LNCaP clone FGC (cell line): ENCODE measurements at places on chromosomes 13 and 19.
A peak's percentile ranks its signal among the peaks of the same experiment; 100 is the strongest.

DNA sequence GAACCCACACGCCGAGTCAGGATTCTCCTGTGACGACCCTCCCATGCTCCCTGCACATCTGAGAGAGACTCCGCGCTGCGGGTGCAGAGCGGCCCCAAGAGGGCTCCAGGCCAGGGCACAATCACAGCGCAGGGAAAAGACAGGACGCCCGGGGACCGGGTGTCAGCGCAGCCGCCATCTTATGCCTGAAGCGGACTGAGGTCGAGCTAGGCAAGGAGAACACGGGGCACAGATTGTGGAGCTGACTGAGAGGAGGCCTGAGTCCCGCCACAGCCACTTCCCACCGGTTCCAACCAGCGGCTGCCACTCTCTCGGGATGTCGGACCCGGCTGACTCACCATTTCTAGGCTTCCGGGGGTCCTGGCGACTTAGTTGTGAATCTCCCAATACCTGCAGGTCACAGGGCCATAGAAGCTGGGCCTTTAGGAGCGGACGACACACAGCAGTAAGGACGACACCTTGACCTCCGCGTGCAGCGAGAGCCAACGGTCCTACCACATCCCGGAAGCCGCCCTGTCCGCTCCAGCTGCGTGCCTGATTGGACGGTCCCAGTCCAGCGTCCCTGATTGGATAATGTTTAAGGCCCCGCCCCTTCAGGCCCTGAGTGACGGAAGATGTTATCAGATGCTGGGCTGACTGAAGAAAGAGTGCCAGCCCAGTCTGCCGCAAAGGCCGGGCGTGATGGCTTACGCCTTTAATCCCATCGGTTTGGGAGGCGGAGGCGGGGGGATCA lies at the start of gene ZNF728:
Gene ZNF728 (minus strand): TSS at position 487 of the 733 bp plus-strand sequence. CDS start 146 bp downstream, at position 341.
- peak; percentile 50 for DNase-seq

DNA sequence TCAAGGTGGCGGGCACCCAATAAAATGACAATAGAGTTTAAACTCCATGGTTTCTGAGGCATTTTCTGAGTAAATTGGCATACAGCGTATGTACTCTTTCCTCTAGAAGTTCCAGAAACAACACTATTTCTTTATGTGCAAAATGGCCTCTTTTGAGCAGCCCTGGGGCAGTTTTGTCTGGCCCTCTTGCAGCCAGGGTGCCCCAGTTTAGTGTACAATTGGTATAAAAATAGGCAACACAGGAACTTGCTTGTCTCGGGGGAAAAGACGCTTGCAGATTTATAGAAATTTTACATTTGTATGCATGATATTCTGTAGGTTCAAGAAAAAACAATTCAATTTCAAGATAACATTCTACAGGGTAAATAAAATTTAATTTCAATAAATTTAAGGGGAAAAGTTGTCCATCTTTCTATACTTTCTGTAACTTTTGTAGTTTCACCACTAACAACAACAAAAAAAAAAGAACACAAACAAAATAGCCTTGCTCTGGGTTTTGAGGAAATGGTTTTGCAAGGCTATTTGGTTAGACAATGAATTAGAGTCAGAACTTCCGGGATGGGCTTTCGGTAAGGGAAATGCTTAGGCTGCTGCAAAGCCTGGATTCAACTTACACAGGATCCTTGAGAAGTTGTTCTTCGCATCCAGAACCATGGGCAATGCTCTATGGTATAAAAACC lies 45.3 kb downstream of the LRCH1 start:
- DNase-seq = no peak

- no peak for DNase-seq
Measured at GRCh38 chr13:110408286-110408685, 101.2 kb downstream of the COL4A2 start.

- DNase-seq = no peak
Measured at GRCh38 chr13:114279758-114280355, 1.5 kb upstream of the UPF3A start.

DNA sequence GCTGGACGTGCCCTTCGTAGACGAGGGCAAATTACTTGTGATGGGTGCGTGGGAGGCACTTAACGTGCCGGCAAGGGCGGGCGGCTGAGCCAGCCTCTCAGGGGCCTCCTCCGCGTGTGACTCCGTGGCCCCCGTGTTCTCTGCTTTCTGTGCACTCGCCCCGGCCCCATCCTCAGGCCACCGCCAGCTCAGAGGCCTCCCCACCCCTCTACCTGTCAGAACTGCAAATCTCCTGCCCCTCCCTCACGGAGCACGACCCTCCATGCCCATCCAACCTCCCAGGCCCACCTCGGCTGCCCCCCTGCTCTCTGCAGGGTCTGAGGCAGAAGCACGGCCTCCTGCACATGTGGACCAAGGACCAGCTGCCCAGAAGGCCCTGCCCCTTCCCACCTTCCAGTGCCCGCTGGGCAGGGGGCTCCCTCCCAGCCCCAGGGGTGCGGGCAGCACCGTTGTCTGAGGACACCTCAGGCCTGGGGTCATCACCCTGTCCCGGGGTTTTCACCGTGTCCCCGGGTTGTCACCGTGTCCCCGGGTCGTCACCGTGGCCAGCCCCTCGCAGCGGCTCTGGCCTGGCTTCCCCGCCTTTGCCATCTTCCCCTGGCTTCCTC lies 44.5 kb downstream of the TMEM255B start:
- no peak for DNase-seq

GRCh38 chr13:28471421-28471820 lies 23.5 kb downstream of the FLT1 start:
- no peak for DNase-seq

DNA sequence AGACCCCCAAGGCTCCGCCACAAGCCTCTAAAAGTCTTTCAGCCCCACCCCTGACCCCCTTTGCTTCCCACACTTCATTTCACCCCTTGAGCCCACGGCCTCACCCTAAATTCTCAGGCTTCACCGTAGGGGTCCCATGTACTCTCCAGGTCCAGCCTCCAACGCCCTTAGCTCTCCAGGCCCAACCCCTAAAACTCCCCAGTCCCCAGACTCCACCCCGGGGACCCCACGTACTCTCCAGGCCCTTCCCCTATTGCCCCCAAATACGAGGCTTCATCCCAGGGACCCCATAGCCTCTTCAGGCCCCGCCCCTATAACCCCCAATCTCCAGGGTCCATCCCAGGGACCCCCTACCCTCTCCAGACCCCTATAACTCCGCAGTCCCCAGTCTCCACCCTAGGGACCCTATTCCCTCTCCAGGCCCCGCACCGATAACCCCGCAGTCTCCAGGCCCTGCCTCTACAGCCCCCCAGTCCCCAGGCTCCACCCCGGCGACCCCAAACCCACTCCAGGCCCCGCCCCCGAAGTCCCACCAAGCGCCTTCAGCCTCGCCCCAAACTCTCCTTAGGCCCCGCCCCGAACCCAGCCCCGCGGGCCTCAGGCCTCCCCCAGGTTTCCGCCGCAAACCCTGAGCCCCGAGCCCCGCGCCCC lies 619 bp downstream of the MED16 start:
- DNase-seq = no peak

DNA sequence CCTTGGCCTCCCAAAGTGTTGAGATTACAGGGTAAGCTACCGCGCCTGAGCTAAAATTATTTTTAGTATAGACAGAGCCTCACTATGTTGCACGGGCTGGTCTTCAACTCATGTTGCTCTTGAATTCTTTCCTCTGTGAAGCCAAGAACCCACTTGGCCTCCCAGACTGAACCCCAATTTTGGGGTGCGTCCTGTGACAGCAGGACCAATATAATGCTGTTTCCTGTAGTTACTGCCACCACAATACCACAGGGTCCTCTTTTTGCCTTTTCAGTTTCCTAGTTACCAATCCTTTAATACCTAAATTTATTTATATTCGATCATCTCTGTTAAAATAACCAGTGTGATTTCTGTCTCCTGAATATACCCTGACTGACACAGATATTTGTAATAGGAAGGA lies 32.9 kb downstream of the TSKS start:
- no peak for DNase-seq

GRCh38 chr13:110517505-110518225 lies 43.9 kb downstream of the RAB20 start:
- DNase-seq = no peak

DNA sequence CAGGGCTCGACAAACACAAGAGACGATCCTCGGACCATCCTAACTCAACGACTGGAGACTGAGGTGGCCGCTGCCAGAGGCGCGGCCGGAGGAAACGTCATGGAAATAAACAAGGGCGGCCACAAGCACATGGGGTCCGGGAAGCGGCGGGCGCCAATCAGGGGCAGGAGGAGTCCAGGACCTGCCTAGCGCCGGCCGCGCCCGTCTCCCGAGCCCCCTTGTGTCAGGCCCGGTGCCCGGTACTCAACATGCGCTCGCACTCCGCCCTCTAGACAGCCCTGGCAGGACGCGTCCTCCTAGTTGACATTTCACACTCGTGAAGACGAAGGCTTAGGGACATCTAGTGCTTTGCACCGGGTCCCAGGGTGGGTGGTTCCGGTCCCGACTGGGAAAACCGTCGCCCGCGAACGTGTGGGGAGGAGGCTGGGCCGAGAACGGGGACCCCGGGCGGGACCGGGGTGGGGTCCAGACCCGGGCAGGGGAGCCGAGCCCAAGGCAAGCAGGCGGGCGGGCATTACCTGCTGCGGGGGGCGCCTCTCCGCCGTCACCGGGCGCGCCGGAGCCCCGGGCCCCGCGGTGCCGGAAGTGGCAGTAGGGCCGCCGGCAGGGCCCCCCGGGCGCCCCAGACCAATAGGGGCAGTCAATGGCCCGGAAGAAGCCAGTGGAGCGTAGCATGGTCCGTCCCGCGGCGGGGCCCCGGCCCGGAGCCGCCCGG lies 442 bp downstream of the REXO1 start:
- no peak for DNase-seq
